Stimulated activated CD8-positive, alpha-beta memory T cell treated with anti-CD3 and anti-CD28 coated beads, Interleukin-15, amount 100 ng/mL, for 48 hours (primary cell): ENCODE measurements at places on chromosomes 12 and 14.

- DNase-seq = no peak
Measured at GRCh38 chr14:52473557-52473956, 78.7 kb downstream of the TXNDC16 start.

GRCh38 chr12:49428793-49429192 is 61.5 kb downstream of the SPATS2 start:
- no peak for DNase-seq

DNA sequence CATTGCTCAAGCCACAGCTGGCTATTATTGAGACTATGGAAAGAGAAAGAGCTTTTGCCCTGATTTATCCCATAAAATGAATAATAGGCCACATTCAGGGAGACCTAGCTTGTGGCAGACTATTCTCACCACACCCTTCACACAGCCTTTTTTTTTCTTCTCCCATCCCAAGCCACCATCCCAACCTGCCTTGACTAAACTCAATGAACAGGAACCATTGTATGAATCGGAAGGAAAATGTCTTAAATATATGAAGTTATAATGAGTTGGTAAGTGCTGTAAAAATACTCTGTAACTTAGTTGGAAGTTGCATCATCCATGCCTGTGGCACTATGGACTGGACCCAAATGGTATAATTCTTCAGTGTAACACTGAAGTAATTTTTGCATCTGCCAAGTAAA is 338.4 kb downstream of the RAD51B start:
- no peak for DNase-seq

DNA sequence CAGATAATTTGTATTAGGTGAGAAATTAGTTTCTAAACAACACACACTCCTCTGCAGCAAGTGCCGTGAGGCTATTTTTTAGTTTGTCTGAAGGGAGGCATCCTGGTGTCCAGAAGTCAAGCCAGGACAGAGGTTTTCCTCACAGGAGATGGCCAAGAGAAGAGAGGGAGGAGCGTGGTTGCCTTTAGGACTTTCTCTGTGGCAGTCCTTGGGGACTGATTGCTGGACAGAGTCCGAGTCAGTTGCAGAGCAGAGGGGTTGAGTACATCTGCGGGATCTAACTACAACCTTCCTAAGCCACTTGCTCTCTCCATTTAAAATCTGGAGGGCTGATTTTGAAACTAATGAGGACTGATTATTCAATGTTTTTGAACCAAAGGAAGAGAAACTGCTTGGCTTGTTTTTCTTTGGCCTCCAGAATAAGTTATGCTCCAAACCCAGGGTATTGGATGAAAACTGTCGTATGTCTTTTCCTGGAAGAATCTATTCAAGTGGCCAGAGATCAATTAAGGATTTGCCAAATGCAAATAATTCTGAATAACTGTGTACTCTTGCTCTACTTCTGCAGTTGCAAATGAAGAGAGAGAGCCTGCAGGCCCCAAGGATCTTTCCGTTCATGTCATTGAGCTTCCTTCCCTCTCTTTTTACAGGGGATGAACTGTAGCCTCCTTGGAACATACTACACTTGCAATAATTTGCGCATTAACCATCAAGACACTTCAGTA is 1.2 kb downstream of the SLCO1C1 start:
- no peak for DNase-seq

DNA sequence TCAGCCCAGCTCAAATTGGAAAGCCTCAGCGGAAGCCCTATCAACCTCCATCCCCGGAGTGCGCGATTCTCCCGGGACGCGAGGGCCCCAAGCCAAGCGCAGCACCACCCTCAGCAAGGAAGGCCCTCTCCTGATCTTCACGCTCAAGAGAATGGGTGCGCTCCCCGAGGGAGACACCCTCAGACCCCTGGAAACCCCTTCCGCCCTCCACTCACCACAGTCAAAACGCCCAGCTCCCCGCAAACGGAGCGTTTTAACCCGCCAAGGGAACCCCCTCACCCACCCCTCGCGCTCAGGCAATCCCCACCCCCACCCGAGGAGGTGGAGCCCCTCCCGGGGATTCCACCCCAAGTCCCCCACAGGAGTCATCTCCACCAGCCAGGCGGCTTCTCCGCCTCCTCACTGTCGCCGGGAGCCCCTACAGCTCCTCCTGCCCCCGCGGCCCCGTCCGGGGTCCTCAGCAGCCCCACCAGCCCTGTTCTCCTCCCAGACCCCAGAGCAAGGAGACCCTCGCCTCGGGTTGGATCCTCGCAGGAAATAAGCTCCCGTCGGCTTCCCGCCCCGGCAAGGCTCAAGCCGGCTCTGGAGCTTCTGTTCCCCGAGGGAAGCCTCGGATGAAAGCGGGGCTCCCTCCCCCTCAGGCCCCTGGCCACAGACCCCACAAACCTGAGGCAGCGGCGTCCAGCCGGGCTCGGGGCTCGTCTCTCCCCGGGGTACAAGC is 507 bp downstream of the BAZ2A start:
- DNase-seq = no peak

- DNase-seq = no peak
Measured at GRCh38 chr12:5085896-5086295, 42.2 kb downstream of the KCNA5 start.

GRCh38 chr14:91330856-91331255 is 86.4 kb upstream of the GPR68 start:
- DNase-seq = no peak
